ENCODE measurements at places on chromosomes 12 and 14. TPM values are rescaled to one million over a fixed set of nuclear protein-coding genes. Genes with fewer than 3 reads are reported as not detected.
A peak's percentile ranks its signal among the peaks of the same experiment; 100 is the strongest.

Gene RIMBP2
- total RNA-seq = 1.5 TPM

Gene NFYB
- total RNA-seq = 10.6 TPM

Gene GYS2
- total RNA-seq = not detected

Gene SMOC1
- 1.7 TPM for total RNA-seq

Gene PYM1
- total RNA-seq = 63.7 TPM

Gene EPYC
- total RNA-seq = not detected

Gene LIN7A
- 0.34 TPM for total RNA-seq

Gene CLMN
- total RNA-seq = 7.0 TPM

GRCh38 chr12:54377007-54377406 is 7.5 kb downstream of the ZNF385A start:
- peak; percentile 85 for DNase-seq

- DNase-seq = no peak
Measured at GRCh38 chr12:44847888-44848702, 28.0 kb downstream of the NELL2 start.

GRCh38 chr14:22263961-22264360 is 325.1 kb downstream of the DAD1 start:
- no peak for DNase-seq

DNA sequence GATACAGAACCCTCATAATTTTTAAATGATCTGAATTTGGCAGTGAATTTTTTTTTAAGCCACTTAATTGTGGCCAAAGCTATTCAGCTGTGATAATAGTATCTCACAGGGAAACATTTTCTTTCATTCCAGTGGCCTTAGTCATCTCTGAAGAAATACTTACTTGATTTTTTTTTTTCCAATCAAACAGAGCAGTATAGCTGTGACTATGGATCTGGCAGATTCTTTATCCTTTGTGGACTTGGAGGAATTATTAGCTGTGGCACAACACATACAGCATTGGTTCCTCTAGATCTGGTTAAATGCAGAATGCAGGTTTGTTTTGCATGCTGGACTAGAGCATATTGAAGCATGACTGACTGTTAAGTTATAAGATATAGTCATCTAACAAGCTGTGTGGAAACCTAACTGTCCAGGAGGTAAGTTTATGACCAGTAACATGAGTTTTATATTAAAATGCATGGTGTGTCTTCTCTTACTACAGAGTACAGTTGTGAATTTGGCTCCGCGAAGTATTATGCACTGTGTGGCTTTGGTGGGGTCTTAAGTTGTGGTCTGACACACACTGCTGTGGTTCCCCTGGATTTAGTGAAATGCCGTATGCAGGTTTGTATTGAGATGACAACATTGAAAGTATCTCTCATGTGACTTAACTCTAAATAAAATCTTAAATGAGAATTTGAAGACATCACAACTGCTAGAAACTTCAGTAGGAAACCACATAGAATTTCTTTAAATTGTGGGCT is 1.9 kb downstream of the SLC25A3 start:
- DNase-seq = no peak

GRCh38 chr12:122089077-122089476 is 10.5 kb downstream of the MLXIP start:
- DNase-seq = no peak

GRCh38 chr14:103626146-103626850 is 2.7 kb upstream of the KLC1 start:
- DNase-seq = no peak

DNA sequence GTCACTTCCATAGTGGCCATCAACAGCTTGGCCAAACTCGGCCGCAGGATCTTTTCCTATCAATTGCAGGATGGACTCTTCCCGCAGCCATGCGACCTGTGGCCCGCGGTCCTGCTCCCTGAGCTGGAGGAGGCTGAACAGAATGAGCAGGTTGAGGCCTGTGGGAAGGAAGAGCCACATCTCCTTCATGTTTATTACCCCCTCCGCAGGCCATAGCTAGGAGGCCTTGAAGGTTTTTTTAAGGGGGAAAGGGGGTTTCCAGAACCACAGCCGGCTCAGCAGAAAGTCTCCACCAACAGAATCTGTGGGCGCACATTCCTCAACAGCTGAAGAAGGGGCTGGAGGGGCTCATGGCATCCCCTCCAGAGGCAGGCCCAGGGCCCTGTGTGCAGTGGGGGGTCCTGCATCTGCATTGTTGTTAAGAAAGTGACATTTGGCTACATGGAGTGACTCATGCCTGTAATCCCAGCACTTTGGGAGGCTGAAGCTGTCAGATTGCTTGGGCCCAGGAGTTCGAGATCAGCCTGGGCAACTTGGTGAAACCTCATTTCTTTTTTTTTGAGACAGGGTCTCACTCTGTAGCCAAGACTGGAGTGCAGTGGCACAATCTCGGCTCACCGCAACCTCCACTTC is 25.2 kb upstream of the PPP1R13B start:
- DNase-seq = no peak

- DNase-seq = no peak
Measured at GRCh38 chr12:51389302-51389999, 1.8 kb downstream of the GALNT6 start.

DNA sequence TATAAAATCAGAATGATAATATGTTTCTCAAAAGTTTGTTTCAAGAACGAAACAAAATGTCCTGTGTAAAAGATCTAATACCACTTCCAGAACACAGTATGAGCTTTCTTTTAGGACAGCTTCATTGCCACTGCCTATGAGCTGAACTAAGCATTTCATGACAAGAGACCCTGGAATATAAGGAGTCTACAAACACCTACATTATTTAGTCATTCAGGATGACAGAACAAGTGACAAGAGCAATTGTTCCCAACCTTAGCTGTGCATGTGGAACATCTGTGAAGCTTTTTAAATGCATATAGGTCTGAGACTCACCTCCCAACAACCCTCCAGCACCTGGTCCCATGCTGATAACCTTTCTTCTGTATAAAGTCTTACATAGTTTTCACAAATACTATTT is 103.1 kb upstream of the GARIN6 start:
- DNase-seq = no peak

- no peak for DNase-seq
Measured at GRCh38 chr12:14694145-14694714, 2.2 kb downstream of the GUCY2C start.

GRCh38 chr14:69663300-69663643 is 51.9 kb downstream of the SUSD6 start:
- DNase-seq = peak; percentile 45

- no peak for DNase-seq
Measured at GRCh38 chr14:89184952-89185351, 232.1 kb downstream of the FOXN3 start.

- DNase-seq = no peak
Measured at GRCh38 chr12:26851031-26851809, 18.2 kb upstream of the ITPR2 start.

- DNase-seq = no peak
Measured at GRCh38 chr12:10652192-10652591, 21.7 kb downstream of the STYK1 start.

DNA sequence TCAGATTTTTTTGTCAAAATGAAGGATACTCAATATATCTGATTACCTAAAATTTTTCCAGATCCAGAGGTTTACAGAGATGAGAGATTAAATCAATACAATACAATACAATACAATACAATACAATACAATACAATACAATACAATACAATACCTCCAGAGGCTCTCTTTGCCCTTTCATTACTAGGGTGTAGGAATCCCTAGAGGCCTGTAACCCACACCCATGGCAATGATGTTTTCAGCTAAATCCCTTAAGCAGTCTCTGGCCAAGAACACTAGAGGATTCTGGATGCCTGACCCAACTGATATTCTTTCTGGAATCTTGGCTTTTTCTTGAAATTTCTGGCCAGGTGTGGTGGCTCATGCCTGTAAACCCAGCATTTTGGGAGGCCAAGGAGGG is 23.7 kb upstream of the AEBP2 start:
- DNase-seq = no peak

GRCh38 chr14:55975281-55975910 is 142.8 kb upstream of the PELI2 start:
- no peak for DNase-seq

DNA sequence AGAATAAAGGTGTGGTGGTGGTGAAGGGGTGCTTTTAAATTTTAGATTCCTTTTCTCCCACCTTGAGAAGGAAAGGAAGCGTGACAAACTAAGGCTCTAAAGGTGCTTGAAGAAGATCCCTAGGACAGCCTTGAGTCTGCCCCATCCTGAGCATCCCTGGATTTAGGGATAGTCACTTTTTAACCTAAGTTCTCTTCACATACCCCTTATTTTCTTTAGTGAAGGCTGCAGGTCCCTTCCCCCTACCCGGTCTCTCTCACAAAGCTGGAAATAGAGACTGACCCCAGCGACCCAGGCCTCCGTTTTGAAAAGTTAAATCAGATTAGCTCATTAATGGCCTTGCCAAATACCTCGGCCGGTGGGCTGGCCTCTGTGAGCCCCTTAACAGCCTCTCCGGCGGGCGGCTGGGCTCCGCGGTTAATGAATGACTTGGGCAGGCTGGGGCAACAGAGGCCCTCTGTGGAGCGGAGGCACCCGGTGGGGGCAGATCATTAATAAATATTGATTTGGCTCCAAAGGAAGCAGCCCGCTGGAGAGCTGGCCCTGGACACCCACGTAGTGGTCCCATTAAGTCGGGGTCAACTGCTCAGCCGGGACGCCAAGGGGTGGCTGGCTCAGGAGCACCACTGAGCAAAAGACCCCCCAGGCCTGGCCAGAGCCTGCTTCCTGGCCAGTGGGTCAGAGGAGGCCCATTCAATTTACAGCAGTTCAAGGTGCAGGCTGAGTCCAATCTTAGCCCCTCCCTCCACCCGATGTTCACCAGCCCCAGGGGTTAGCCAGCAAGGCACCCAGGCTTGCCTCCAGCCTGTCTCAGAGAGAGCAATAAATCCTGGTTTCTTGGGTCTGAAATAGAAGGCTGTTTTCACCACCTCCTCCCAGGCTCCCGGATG is 31.8 kb downstream of the PAH start:
- no peak for DNase-seq

GRCh38 chr12:24488091-24488596 is 460.8 kb downstream of the BCAT1 start:
- DNase-seq = no peak

DNA sequence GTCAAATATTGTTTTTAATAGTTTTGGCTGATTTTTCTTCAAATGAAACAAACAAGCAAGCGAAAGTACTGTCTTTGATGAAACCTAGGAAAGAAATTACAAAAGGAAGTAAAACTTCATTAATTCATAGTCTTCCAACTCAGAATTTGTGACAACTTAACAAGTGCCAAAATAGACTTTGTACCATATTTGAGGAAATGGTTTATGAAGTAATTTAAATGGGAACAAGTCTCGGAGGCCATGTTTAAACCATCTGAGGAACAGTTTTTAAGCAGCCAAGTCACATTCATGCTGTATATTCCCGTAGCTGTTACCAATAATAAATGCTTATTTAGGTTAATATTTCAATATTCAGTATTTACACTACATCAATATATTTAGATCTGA is 745 bp upstream of the ARHGDIB start:
- DNase-seq = no peak

DNA sequence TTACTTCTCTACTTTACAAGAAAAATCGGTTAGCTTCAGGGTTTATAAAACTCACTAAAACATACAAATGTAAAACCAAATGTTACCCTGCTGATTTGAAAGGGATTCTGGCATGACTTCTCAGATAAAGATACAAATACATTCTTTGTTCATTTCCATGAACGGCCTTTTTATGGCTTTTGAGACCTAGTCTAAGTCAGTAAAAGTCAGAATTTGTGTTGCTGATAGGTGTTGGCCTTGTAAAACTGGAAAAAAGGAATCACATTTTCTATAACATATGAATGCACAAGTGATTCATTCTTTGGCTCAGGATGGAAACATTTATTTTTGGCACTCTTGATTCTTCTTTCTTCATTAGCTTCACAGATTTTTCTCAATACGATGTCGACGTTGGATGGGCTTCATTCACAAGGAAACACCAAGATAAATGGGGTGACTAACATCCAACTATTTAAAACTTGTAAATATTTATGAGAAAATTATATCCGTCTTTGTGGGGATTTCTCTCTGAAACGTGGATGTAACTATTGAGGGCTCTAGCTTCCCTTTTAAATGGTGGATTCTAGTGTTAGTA is 27.0 kb upstream of the CPM start:
- no peak for DNase-seq

DNA sequence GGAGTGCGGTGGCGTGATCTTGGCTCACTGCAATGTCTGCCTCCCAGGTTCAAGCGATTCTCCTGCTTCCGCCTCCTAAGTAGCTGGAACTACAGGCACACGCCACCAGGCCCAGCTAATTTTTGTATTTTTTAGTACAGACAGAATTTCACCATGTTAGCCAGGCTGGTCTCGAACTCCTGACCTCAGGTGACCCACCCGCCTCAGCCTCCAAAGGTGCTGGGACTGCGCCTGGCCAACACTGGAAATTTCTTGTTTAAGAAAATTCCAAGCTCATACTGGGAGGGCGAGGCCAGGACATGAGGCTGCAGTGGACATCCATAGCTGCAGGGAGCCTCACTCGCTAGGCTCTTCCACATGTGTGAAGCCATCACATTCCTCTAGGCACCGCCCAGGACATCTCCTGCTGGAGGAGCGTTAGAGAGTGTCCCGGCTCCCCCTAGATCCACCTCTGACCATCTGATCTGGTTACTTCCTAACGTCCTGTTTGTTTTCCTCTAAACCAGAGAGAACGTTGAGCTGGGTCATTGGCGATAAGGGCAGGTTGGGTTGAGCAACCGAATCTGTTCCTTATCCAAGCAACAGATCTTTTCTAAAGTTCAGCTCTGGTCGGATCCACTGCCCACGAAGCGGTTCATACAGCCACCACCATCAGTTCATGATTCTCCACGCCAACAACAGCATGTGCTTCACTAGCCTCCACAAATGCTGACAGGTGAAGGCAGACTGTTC is 108.2 kb upstream of the MED13L start:
- no peak for DNase-seq

DNA sequence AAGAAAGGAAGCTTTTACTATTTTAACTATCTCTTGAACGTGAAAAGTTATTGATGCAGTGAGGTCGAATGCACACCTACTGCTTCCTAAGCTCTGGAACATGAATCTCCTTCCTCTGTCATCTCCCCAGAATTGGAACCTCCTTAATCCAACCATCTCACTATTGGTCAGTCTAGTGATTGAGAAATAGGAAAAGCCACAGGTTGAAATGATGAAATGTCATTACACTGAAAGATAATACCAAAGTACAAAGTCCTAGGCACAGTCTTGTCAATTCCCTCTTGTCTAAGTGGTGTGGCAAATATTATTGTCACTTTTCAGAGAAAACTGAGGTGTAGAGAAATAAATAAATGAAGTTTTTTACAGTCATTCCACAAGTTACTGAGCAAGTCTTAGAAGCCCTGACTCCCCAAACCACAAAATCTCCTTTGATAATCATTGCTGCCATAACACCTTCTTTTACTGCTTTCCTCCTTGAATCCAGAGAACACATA is 19.5 kb upstream of the HIGD1C start:
- DNase-seq = no peak
